ENCODE measurements at places on chromosomes 6 and 20.

DNA sequence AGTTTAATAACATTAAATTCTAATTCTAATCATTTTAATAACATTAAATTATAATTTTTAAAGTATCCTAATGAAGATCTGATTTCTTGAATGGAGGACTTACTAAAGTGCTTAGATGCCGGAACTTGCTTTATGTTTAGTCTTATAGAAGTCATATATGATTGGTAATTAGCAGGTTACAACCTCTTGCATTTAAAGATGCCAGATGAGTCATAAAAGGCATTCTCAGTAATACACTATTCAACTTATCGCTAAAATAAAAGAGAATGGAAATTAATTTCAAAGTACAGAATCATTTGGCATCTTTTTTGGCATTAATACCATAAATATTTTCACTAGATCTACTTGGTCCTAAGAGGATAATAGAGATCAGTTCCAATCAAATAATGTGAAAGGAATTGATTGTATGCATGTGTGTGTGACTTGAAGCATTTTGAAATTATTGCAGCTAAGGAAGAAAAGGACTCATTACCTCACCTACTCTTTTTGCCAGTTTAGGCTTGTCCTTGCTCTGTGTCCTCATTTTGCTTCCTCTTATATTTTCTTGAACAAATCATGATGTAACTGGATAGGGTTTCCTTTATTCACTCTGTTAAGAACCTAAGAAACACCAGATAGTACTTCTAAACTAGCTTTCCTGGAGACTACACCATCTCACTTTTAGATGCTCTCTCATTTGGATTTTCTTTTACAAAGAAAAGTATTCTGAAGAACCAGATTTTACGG, 2.7 kb downstream of the COL21A1 start:
- no peak for DNase-seq

GRCh38 chr6:5167501-5167900, 82.4 kb downstream of the PPP1R3G start:
- no peak for DNase-seq

GRCh38 chr20:17961587-17961940, 7.0 kb downstream of the SNX5 start:
- no peak for DNase-seq

GRCh38 chr6:30824698-30825097, 59.6 kb upstream of the DDR1 start:
- no peak for DNase-seq

GRCh38 chr6:170561555-170561954, 7.4 kb downstream of the TBP start:
- no peak for DNase-seq

GRCh38 chr20:35592339-35592974, 23.2 kb upstream of the SPAG4 start:
- no peak for DNase-seq

GRCh38 chr20:35271904-35272303, 6.0 kb downstream of the MMP24OS start:
- no peak for DNase-seq

- no peak for DNase-seq
Observed at GRCh38 chr20:10596710-10597121, 77.1 kb downstream of the JAG1 start.

GRCh38 chr6:99873084-99873483, 120.9 kb downstream of the MCHR2 start:
- no peak for DNase-seq

- no peak for DNase-seq
Observed at GRCh38 chr6:1616701-1617463, 7.2 kb downstream of the FOXC1 start.

DNA sequence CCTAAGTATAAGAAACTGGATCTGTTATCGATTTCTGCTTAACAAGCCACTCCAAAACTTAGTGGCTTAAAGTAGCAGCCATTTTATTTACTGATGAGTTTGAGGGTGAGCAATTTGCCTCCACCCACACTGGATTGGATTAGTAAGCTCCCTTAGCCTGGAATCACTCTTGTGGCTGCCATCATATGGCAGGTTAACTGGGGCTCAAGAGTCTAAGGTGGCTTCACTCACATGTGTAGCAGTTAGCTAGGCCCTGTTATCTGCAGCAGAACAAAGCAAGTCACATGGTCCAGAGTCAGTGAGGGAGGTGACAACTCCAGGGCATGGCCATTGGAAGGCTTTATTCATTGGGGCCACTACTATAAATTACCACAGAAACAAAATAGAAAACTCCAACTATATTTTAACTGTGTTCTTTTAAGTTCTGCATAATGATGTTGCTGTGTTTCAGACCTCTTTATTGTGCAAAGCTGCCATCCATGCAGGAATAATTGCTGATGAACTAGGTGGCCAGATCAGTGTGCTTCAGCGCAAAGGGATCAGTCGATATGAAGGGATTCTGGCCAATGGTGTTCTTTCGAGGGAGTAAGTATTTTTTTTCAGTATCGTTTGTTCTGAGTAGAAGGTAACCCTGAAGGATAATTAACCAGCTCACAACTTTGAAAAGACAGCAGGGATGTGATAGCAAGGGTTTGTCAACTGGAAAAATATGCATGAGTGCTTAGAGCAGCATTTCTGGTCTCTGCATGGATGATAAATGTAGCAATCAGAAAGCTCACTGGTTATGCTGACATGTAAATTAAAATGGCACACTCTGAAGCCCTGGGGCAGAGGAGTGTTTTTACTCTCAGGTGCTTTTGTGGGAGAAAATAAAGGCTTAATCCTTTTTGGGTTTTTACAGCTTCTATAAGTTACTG, 49.6 kb downstream of the DCBLD1 start:
- DNase-seq: no peak

DNA sequence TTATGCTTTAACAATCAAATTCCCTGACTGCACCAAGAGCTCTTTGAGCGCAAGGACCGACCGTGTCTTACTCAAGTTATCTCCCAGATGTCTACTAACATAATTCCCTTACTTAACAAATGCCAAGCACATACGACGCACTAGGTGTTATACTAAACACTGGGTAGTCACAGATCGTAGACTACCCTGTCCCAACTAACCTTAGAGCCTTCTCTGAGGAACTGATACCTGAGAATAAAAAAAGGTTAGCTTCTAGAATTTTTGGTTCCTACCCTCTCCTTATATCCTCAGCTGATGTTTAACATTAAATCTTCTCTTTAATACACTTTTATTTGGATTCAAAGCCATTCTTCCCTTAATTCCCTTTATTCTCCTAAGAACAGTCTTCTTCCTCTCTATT, 38.5 kb downstream of the EPB41L2 start:
- DNase-seq: no peak

- DNase-seq: no peak
Observed at GRCh38 chr6:167742719-167743303, 83.9 kb upstream of the AFDN start.

- no peak for DNase-seq
Observed at GRCh38 chr6:16058201-16058928, 70.5 kb upstream of the MYLIP start.

- no peak for DNase-seq
Observed at GRCh38 chr6:111603685-111604084, 2.0 kb downstream of the TRAF3IP2 start.

GRCh38 chr6:136440203-136440602, 110.0 kb downstream of the MAP7 start:
- no peak for DNase-seq

DNA sequence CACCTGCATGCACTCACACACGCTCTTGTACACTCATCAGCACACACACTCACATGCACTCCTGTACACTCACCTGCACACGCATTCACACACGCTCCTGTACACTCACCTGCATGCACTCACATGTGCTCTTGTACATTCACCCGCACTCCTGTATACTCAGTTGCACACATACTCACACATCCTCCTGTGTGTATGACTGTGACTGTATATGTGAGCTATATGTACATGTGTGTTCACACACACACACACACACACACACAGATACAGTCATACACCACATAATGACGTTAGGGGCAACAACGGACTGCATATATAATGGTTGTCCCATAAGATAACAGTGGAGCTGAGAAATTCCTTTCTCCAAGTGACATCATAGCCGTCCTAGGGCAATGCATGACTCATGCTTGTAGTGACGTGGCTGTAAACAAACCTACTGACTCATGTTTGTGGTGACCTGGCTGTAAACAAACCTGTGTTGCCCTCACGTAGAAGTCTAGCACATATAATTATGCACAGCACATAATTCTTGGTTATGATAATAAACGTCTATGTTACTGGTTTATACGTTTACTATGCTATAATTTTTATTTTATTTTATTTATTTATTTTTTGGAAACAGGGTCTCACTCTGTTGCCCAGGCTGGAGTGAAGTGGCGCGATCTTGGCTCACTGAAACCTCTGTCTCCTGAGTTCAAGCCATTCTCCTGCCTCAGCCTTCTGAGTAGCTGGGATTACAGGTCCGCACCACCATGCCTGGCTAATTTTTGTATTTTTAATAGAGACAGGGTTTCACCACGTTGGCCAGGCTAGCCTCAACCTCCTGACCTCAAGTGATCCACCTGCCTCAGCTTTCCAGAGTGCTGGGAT, 22.8 kb upstream of the TAF4 start:
- DNase-seq: peak; percentile 14

- peak; percentile 51 for DNase-seq
Observed at GRCh38 chr6:52390361-52390727, 28.4 kb downstream of the PAQR8 start.

- DNase-seq: no peak
Observed at GRCh38 chr6:116157391-116157790, 31.5 kb upstream of the COL10A1 start.

DNA sequence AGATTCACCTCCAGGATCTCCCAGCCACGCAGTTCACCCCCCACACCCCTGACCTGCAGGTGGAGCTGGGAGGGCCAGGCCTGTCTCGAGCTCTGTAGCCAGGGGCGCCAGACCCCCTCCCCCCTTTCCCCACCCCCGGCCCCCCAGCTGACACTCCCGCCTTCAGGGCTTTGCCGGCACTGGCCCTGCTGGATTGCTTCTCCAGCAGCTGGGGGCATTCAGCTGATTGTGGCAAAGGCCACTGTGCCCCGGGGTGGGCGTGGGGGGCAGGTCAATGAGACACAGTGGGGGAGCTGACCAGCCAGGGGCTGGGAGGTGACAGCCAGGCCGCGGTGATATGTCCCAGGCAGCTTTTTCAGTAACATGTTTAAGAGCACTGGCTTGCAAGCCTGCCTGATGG, 22.2 kb downstream of the ZBP1 start:
- DNase-seq: no peak

DNA sequence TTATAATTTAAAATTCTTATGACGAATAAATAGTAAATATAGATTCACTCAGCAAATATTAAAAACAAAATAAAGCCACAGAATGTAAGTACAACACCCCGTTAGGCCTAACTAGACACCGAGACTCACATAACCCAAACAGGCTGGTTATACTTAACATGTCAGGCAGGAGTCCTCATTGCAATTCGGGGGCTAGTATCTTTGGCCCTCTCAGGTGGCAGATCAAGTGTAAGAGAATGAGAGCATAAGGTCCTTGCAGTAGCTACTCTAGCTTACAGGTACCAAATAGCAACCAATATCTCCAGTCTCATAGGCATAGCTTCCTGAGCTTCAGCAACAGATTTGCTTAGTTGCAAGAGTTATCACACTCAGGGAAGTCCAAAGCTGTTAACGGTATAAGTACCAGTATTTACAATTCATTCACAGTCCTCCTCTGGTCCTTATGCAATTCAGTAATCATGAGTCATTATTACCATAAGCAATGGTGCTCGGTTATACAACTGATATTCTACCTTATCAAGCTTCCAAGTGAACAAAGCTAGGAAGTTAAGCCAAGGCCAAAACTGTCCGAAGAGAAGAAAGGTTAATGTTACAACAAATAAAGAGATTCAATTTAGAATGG, 20.1 kb downstream of the REV3L start:
- DNase-seq: no peak

DNA sequence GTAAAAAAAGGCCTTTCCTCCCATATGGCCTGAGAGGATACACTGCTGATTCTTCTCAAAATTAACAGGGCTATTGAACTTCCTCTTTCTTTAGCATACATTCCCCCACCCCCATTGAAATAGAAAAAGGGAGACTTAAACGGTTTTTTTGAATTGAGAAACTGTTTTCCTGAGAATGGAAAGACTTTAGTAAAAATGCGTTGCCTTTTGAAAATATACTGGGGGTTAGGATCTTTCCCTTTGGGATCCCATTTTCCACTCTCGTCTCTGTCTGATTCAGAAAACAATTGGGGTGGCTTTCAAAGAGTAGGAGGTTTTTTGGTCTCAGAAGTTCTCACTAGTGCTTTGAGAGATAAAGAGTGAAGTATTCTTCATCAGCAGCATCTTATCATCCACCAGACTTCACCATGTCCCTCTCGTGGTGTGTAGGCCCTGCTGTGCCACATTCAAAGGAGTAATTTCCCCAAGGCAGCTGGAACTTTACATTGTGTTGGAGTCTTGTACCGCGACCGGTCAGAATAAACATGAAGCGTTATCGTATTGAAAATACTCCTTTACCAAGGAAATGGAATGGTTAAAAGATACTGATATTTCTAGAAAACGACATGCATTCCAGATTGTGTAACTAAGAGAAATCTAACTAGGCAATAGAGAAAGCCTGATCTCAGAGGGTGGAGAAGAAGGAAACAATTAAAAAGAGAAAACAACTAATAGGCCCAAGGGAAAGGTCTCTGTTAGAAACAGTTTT, 10.6 kb downstream of the MYB start:
- no peak for DNase-seq

DNA sequence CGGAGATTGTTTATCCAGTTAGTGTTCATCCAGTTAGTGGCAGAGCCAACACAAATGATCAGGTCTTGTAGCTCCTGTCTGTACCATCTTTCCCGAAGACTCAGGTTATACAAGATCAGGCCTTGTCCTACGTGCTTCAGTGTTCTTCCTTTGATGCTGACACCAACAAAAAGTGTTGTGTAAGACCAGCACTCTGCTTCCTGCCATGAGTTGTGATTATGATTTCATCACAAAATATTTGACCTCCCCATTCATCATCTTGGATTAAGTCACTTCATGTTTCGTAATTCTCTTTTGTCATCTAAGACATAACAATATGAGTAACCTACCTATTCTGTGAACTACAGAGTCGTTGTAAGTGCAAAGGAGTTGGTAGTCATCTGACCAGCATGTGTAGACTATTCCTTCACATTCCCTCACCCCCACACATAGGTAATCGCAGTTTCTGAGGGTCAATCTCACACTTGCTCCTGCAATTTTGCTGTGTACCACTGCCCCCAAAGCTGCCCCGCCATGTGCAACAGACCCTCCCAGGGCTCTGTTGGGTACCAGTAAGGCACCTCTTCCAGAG, 135.6 kb upstream of the SLC22A23 start:
- DNase-seq: peak; percentile 41

DNA sequence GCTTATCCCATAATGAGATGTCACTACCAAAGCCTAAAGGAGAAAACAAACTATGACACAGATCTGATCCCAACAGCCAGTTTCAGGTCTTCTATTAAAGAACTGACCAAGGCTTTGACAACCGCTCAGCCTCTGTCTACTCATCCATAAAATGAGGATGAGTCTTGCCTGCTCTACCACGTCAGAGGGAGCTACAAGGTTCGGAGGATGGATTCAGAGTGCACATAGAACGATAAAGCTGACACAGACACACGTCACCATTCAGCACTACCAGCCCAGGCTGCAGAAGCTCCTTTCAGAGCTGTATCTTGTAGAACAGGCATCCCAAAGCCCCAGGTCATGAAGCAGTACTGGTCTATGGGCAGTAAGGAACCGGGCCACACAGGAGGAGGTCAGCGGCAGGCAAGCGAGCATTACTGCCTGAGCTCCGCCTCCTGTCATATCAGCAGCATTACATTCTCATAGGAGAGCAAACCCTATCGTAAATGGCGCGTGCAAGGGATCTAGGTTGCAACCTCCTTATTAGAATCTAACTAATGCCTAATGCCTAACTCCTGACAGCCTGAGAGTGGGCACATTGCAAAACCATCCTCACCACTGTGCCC, 25.1 kb downstream of the KIF16B start:
- no peak for DNase-seq

- DNase-seq: no peak
Observed at GRCh38 chr6:93304505-93304904, 114.9 kb downstream of the EPHA7 start.
